ENCODE measurements at places on chromosomes 5 and 9. TPM values are rescaled to one million over a fixed set of nuclear protein-coding genes. Genes with fewer than 3 reads are reported as not detected.

- DNase-seq = peak; percentile 92
These were observed 18.5 kb downstream of the OSTF1 start for GRCh38 chr9:75106857-75107256.

DNA sequence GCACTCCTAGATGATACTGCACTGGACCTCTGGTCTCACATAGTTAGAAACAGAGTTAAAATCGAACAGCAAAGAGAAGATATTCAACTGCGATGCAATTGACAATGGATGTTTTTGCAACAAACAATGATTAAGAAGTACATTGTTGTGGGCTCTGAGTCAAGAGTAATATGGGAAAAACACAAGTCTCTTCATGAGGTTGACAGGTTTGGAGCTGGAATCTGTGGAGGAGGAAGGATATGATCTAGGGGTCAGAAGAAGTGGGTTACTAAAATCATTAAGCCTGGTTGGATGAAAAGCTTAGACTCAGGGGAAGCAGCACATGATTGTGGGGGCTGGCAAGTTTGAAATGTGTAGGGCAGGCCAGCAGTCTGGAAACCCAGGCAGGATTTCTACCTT is 53.1 kb downstream of the PDCD1LG2 start:
- no peak for DNase-seq

GRCh38 chr9:77677957-77678535 is 29.9 kb upstream of the GNA14 start:
- peak; percentile 45 for DNase-seq

GRCh38 chr5:167389537-167389936 is 901.9 kb upstream of the WWC1 start:
- no peak for DNase-seq

DNA sequence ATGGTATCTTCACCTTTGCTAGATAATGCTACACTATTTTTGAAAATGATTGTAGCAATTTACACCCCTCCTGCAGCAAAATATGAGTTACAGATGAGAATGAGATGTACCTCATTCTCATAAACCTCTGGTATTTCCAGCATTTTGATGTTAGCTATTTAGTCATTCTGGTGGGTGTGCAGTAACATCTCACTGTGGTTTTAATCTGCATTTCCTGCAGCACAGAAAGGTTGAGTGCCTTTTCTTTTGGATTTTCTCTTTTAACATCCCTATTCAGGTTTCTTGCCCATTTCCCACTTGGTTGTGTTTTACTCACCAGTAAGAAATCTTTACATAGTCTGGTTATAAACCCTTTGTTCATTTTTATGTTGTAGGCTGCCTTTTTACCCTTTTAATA is 206.2 kb downstream of the NR3C1 start:
- DNase-seq = no peak

- DNase-seq = no peak
These were observed 372.7 kb downstream of the ICE1 start for GRCh38 chr5:5795074-5795771.

DNA sequence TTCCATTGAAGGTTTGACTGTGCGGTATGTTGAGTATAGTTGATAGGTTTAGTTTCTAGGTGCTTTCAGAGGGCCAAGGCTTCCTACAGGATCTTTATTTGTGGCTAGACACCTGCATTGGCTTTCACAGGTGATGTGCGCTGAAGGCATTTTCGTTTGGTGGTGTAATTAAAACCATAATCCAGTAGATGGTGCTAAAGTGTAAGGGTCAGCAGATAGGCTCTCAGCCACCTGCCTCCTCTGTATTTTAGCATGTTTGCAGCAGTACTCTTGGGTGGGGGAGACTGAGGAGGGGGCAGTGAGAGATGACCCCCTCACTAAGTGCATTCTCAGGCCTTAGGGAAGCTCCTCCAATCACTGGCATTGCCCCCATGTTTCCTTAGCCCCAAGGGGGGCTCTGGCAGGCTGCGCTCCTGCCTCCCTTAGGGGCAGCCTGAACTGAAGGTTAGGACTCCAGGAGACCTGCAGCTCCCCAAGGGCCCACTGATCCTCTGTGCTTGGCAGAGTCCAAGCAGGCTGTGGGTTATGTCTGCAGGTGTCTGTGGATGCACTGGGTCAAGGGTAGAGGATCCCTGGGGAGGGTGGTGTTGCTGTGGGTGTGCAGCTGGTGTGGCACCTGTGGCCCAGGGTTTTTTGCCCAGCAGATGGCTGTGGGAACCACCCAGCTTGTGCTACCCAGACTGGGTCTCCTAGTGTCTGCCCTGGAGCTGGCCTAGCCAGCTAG is 23.4 kb downstream of the CDK20 start:
- DNase-seq = peak; percentile 47

GRCh38 chr9:105187781-105188180 is 56.7 kb upstream of the SLC44A1 start:
- peak; percentile 70 for DNase-seq

DNA sequence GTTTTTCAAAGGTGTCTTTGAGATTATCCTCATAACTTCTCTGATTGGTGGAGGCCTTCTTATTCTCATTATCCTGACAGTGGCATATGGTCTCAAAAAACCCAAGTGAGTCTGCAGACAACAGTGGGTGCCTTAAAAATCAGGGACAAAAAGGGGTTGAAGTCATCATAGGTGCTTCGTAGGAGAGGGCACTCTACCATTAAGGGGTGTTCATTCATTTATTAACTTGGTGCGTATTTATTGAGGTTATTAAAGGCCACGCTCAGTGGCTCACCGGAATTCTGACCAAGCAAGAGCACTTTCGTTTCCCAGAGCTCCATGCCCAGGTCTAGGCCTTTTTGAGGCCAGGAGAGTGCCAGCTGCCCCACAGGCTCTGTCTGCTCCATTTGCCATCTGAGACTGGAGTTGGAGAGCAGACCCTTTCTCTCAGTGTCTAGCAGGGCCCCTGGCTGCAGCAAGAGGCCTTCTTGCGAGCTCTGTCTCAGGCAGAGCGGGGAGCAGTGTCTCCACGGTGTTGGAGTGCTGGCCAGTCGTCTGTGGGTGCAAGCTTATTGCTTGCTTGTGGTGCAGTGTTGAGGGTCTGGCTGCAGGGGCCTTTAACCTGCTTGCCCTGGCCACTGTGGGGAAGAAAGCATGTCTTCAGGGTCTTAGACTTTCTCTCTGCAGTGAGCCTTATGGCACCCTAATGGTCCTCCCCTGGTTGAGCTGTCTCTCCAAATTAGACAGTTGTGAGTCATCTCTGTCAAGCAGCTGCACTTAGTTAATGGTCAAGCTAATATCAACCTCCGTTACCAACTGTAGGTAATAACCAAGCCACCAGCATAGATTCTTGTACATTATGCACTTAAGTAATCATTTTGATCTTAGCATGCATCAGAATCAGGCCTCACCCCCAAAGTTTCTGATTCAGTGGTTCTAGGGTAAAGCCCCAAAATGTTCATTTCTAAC is 62.6 kb downstream of the IL31RA start:
- DNase-seq = no peak

DNA sequence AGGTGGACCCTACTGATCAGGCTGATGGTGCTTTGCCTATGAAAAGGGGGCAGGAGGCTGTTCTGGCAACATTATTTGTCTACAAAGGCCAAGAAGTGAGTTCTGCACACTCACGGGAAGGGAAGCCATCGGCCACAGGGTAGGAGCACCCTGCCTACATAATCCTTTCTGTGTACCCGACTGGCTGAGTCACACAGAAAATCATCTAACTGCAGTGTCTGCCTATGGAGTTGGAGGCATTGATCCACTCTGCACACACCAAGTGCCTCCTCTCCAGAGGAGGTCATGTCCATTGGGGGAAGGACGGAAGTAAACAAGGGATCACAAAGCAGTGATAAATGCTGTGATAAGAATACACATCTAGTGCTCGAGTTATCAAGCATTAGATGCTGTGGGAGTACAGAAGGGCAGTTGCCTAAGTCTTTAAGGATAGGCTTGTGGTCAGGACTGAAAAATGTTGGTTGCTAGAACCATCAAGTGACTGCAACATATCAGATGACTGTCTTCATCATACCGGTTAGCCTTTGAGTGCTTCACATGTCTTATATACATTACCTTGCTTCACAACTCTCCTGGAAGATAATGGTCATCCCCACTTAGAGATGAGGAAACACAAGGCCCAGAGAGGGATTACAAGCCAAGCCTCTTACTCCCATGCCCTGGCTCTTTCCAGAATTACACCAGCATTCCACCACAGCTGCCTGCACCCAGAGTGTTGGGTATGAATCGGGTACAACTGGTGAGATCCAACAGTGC is 1.3 kb upstream of the SLC2A8 start:
- peak; percentile 21 for DNase-seq

DNA sequence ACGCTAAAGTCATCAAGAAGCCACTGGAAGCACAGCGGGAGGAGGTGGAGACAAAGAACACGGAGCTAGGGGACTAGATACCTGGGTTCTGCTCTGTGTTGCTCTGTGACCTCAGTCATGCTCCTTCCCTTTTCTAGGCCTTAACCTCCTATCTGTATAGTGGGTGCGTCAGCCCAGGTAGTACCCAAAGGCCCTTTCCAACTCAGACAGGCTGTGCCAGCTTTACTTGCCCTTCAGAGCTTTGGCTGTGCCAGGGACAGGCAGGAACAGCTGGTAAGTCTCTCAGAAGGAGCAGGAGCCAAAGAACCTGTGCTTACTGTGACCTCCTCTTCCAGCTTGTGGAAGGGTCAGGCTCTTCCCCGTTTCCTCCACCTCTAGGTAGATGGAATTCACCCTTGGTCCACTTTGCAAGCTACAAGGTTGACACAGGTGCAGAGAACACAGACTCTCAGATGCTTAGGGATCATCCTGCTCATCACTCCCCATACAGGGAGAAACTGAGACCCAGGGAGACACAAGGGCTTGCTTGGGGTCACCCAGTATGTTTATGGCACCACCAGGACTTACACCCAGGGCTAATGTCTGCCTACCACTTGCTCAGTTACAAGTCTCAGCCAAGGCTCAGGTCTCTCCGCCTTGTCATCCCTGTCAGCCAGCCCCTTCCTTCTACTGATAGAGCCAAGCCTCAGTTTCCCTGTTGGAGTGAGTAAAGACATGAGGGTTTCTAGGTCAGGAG is 1.7 kb downstream of the CCDC69 start:
- DNase-seq = no peak

- peak; percentile 78 for DNase-seq
These were observed 885 bp downstream of the MPDZ start for GRCh38 chr9:13278368-13279246.

DNA sequence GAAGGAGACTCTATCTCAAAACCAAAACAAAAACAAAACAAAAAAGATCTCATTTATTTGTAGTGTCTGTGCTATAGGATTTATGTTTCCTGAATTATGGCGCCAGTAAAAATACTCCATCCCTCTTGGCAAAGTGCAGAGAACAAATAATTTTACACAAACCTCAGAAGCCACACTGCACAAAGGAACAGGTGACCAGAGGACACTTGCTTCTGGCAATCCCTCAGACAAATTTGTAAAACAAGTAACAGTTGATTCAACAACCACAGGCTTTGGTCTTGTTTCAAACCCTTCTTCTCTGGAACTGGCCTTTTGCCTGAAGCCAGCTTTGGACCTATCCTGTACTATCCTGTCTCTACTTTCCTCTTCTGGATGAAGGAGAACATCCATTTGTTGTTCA is 502.1 kb downstream of the DMAC1 start:
- DNase-seq = no peak

DNA sequence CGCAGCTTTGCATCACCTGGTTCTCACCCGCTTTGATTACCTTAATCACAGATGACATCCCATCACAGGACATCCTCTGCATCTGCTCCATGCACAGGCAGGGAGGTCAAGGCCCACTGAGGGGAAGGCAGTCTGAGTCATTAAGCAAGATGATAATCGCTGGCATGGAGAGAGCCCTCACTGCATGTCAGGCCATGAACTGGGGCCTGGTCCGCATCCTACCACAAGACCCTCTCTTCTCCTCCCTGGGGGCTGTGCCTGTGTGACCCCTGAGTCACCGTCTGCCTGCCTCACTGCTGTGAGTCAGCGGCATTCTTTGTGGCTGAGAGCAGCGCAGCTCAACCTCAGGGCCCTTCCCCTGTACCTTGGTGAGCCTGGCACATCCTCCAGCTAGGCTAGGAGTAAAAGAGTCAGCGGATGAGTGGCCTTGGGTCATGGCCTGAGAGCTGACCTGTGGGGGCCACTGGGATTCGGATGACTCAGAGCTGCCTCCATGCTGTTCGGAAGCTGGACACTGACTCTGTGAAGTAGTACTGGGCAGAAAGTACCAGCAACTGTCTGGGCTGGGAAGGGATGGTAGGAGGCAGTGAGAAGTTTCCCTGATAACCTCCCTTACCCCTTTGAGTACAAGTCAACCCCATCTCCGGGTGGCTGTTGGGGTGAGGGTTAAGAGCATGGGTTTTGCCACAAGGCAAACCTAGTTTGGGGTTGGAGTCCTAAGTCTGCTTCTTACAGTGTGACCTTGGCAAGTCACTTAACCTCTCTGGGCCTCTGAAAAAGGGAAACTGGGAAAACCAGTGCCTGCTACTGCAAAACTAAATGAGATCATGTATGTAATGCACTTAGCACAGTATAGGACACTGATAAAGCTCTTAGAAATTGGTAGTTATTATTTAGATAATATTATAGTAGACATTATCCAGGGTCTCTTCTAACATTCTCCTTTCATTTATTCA is 14.6 kb upstream of the ARSI start:
- DNase-seq = peak; percentile 97

GRCh38 chr5:153159616-153160015 is 330.9 kb upstream of the GRIA1 start:
- peak; percentile 20 for DNase-seq

- peak; percentile 25 for DNase-seq
These were observed 535.3 kb downstream of the EFNA5 start for GRCh38 chr5:107135391-107135790.

DNA sequence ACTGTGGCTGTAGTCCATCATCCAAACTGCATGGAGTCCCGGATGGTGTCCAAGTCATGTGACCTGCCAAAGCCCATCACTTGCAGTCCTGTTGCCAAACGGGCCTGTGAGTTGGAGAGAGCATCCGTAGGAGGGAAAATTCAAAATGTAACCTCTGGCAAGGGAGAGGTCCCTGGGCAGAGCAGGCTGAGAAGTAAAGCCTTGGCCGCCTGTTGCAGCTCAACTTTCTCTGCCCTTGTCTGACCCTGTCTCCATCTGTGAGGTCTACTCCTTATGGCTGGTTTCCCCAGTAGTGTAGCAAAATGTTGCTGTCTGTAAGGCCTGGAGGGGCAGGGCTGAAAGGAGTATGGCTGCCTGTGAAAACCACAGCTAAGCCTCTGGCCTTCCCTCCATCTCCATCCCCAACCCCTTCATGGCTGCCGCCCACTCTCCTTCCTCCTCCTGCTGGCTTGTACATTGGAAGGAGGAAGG is 163.5 kb downstream of the SEMA6A start:
- no peak for DNase-seq

GM2A gene
- 18.7 TPM for total RNA-seq

ENTPD8 gene
- not detected for total RNA-seq

PCDHA12 gene
- under 0.01 TPM for total RNA-seq

FREM1 gene
- 0.32 TPM for total RNA-seq
